ENCODE measurements at places on chromosomes 16 and 17. TPM values are rescaled to one million over a fixed set of nuclear protein-coding genes. Genes with fewer than 3 reads are reported as not detected.

DNA sequence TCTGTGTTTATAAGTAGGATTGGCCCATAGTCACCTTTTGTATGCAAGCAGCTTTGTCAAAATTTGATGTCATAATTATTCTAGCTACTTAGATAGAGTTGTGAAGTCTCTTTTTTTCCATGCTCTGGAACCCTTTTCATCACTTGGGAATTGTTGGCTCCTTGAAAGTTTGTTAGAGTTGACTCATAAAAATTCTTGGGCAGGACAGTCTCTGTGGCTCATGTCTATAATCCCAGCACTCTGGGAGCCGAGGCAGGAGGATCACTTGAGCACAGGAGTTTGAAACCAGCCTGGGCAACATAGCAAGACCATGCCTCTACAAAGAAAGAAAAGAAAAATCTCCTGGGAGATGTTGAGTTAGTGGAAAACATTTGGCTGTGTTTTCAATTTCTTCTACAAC lies 45.7 kb upstream of the MRC2 start:
- no peak for DNase-seq
- H3K4me3 ChIP-seq, result no peak overlapping the region
- peaks cover 25% of the 10 kb centered on the region for H3K36me3 ChIP-seq

- H3K27ac ChIP-seq, result no peak overlapping the region
- H3K4me1 ChIP-seq, result no peaks in the 10 kb centered on the region
Observed at GRCh38 chr17:18981642-18982424, 22.7 kb downstream of the FAM83G start.

DNA sequence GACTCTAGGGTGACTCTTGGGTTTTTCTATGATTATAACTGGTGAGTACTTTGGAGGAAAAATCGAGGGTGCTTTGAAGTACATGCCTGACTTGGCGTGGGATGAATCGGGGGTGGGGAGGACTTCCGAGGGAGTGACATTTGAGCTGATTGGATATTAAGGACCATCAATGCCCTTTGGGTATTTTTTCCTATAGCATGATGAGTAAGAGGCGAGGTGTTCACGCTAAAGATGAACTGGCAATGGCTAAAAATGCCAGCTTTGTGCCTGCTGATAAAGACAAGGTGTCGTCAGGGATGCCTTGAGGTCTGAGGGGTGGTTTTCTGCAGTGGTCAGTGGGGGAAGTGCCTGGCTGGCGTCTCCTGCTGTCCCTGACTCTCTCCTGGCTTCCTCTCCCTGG lies 25.3 kb downstream of the USP43 start:
- peaks cover 15% of the 10 kb centered on the region for H3K27me3 ChIP-seq
- H3K36me3 ChIP-seq, result no peaks in the 10 kb centered on the region
- no peak overlapping the region for H3K4me3 ChIP-seq

The MT1X gene
- 46.8 TPM for total RNA-seq

The KRTAP4-1 gene
- total RNA-seq, result not detected

The ZFP1 gene
- 14.8 TPM for total RNA-seq
